ENCODE measurements at places on chromosomes 6 and 20.

DNA sequence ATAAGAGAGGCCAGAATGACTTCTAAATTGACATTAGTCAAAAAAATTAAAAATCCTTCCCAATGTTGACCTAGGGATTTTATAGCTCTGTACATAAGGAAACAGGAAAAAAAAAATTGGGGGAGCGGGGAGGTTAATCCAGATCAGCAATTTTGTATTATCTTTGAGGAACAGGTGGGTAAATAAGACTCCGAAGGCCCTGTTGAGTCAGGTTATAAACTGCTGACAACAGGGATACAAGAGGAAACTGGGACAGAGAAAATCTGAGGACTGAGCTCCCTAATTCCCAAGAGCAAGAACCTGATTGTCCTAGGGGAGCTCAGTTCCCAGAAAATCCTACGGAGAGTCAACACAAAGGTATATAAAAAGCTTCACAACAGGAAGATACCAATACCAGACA lies 26.8 kb upstream of the CRIP3 start:
- no peak for DNase-seq

- no peak for DNase-seq
Measured at GRCh38 chr6:167412506-167412905, 87.6 kb downstream of the TTLL2 start.

DNA sequence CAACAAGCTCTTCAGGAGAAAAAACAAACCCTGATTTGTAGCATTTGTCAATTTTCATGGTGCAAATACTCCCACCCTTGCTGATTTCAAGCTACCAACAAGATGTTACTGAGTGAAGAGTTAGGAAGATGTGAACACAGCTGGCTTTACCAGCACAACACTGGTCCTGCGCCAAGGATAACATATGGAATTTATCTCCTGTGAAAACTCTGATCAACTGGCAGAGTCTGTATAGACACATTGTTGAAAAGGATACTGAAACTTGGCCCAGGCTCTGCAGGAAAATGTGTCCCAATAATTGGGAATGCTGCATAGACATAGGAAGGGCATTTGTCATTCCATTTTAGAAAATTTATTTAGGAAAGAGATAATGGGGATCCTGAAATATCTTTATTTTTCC lies 29.0 kb downstream of the OTOR start:
- no peak for DNase-seq

GRCh38 chr6:135831016-135831415 lies 20.5 kb upstream of the PDE7B start:
- DNase-seq = no peak

DNA sequence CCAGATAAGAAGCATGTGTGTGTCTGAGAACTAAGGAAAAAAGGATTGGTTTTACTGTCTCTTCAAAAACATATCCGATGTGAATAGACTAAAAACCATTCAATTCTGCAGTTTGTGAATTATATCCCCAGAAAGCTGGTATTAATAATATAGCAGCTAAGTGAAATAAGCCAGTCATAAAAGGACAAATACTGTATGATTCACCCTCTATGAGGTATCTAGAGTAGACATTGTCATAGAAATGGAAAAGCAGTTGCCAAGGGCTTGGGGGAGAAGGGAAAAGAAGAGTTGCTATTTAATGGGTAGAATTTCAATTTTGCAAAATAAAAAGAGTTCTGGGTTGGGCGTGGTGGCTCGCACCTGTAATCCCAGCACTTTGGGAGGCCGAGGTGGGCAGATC lies 137.5 kb downstream of the ATXN1 start:
- no peak for DNase-seq

GRCh38 chr6:111864138-111865048 lies 8.9 kb downstream of the FYN start:
- DNase-seq = no peak

- no peak for DNase-seq
Measured at GRCh38 chr6:119273272-119274196, 76.0 kb downstream of the MAN1A1 start.

GRCh38 chr6:149217466-149217888 lies 100.0 kb upstream of the TAB2 start:
- DNase-seq = no peak

- DNase-seq = no peak
Measured at GRCh38 chr6:6251555-6252280, 68.7 kb downstream of the F13A1 start.

GRCh38 chr20:41475503-41475902 lies 108.9 kb upstream of the EMILIN3 start:
- no peak for DNase-seq

GRCh38 chr6:72464791-72465691 lies 156.8 kb upstream of the KCNQ5 start:
- DNase-seq = no peak

GRCh38 chr20:9441948-9442347 lies 72.4 kb upstream of the LAMP5 start:
- DNase-seq = no peak

GRCh38 chr6:137688230-137688971 lies 178.7 kb upstream of the TNFAIP3 start:
- no peak for DNase-seq

- DNase-seq = no peak
Measured at GRCh38 chr6:122033564-122034181, 365.8 kb upstream of the HSF2 start.

DNA sequence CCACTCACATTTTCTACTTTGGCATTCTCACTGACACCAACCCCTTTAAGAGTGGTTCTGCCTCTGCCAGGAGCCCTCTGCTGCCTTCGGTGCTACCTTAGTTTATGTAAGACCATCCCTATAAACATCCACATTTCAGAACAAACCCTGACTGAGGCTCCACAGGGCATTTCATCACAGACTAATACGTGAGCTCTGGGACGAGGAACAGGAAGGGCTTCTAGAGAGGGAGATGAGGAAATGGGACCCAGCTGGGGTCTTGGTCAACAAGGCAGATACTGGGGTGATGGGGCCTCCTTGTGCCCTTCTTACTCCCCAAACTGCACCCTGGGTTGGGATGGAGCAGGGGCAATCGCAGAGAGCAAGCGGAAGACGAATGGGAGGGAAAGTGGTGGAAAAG lies 86.5 kb upstream of the FYN start:
- DNase-seq = no peak

GRCh38 chr6:151063352-151063751 lies 176.4 kb upstream of the AKAP12 start:
- DNase-seq = no peak

GRCh38 chr20:44586289-44586911 lies 4.0 kb downstream of the PKIG start:
- no peak for DNase-seq

- no peak for DNase-seq
Measured at GRCh38 chr6:143971482-143972205, 36.4 kb downstream of the PLAGL1 start.

DNA sequence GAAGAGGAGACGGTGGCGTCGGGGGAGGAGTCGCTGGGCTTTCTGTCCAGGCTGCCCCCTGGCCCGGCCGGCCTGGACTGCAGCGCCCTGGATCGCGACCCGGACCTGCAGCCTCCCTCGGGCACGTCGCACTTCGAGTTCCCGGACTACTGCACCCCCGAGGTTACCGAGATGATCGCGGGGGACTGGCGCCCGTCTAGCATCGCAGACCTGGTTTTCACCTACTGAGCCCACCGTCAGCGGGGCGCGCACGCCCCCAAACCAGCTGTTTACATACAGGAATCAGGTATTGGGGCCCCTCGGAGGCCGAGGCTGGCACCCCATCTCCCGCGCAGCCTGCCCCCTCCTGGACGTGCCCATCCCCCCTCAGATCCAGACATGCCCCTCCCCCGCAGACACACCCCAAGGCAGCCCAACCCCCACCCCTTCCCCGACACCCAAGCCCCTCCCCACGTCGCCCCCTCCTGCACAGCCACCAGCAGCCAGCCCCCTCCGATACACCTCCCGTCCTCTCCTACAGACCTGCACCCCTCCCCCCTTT lies 1.4 kb downstream of the SOX12 start:
- no peak for DNase-seq

DNA sequence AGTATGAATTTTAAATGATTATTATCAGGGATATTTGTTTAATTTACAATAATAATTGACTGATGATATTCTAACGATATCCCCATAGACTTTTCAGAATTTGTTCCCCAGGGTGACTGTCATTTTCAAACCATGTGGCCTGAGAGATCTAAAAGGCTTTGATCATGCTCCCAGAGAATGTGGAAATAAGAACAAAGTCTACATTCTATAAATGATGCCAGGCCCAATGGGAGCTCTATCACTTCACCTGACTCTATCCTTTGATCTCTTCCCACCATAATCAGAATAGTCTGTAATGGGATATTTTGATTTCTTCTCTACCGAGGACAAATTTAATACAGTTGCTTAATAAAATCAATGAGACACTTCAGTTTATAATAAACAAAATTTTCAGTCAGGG lies 483.4 kb upstream of the IRAK1BP1 start:
- no peak for DNase-seq

GRCh38 chr6:123810214-123810613 lies 6.5 kb downstream of the NKAIN2 start:
- DNase-seq = no peak

DNA sequence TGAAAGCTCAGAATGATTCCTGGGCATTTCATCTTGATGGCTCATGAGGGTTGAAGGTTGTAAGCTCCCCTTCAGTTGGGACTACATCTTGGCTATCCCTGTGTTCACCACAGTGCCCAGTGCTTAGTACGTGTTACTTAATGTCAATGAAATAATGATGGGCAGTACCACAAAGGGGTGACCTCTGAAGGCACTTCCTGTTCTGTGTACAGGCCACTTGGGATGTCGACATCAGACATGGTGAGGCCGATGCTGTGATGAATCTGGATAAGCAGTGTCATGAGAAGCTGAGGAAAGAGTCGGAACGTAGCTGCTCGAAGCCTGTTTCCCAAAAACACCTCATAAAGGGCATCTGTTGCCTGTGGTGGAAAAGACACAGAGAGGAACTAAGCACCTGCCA lies 27.6 kb upstream of the RBL1 start:
- DNase-seq = no peak

DNA sequence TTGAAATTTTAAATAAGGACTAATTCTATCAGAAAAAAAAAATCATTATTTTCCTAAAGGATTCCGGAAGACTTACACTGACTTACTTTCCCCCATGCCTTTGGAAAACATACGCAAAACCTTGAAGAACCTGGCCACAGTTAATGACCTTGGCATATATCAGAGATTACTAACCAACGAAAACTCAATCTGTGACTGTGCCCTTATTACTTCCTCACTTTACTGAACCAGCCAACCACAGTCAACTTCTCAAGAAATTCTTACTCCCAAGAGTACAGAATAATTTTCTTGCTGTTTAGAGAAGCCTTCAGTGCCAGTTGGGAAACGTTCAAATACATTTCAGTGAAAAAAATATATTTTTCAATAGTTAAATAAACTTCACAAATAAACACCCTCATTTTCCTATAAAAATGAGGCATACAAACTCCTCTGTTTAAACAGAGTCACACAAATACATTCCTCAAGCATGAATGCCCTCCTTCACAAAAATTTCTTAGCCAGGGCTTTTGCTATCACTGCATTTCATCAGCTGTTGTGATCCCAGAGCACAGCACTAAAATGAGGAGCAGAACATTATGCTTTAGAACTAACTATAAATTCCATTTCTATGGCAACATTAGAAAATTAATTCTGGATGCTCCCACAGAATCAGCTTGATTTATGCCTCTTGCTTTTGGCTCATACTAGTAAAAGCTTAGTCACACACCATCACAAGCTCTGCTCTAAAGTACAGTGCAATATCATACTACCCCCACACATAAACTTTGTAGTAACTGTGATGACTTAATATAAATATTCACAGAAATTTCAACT lies 117.6 kb downstream of the DST start:
- DNase-seq = no peak

DNA sequence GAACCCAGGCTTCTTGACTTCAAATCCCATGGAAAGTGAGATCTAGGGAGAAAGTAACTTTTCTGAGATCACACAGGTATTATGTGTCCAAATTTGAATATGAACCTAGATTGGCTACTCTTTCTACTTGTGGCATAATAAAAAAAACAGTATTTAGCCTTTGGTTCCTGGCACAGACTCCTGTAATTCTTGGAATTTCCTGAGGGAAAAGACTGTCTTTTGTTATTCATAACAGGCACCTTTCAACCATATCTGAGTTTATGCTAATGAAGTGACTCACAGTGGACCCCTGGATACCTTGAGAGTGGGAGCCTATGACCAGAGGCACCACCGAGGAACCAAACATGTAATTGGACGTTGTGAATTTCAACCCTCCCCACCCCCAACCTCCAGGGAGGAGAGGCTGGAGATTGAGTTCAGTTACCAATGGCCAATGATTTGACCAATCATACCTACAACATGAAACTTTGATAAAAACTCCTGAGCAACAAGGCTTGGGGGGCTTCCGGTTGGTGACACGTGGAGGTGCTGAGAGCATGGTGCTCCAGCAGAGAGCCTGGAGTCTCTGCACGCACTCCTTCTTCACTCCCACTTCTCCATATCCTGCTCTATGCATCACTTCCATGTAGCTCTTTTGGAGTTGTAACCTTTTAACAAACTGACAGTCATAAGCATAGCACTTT lies 48.8 kb downstream of the LAMA4 start:
- DNase-seq = no peak

DNA sequence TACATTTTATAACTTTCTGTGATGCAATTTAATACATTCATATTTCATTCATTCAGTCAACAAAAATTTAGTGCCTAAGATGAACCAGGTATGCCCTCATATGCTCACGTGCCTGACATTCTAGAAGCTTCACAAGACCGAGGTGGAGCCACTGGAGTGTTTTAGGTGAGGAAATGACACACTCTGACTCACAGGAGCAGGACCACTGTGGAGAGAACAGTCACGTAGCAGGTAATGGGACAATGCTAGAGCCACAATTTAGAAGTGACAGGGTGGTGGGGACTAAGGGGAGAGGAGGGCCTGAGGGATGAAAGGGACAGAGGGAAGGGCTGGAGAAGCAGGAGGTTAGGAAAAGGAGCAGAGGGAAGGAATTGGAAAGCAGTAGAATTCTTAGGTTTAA lies 17.6 kb upstream of the HLA-A start:
- DNase-seq = no peak

GRCh38 chr6:109139109-109139508 lies 43.8 kb downstream of the CEP57L1 start:
- DNase-seq = no peak

- DNase-seq = no peak
Measured at GRCh38 chr6:2744778-2745177, 5.9 kb downstream of the MYLK4 start.

DNA sequence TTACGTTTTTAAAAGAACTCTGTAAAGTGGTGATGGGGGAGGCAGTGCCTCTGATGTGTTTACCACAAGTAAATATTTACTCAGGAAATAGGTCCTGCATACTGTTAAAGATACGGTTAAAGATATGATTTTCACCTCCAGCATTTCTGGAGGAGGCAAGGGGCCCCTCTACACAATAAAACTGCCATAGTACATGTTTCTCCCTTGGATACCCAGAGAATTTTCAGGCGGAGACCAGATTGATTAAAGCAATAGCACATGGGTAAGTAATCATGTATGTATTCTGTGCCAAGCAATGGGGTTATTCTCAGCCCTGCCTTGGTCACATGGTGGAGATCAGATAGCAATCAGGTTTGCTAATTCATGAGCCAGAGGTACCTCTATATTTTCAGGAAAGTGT lies 9.6 kb downstream of the RIPOR2 start:
- no peak for DNase-seq

Measured in GM12891 (cell line).